Eye (tissue), 1 donor: ENCODE measurements at places on chromosomes 3 and 15.

- DNase-seq: peak; percentile 9
These were observed 36.9 kb upstream of the FILIP1L start for GRCh38 chr3:100151024-100151707.

- DNase-seq: no peak
These were observed 31.7 kb downstream of the GXYLT2 start for GRCh38 chr3:72919520-72919919.

DNA sequence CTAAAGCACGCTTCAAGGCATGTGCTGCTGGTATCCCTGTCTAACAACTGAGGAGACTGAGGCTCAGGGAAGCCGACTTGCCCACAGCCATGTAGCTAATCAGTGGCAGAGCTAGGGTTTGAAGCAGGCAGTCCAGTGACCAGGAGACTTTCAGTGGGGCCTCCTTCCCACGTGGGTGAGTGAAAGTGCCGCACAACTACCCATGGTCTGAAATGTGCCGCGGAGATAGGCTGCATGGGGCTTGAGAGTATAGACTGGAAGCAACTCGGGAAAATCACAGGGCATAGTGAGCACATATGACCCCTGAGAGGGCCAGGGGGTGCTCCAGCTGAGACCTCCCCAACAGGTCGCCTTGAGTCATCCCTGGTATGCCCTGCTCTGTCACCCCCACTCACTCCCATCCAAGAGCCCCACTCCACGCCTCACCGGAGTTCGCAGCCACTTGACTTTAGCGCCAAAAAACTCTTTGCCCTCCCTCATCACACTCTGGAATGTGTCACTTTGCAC is 19.1 kb downstream of the FAM174B start:
- no peak for DNase-seq

DNA sequence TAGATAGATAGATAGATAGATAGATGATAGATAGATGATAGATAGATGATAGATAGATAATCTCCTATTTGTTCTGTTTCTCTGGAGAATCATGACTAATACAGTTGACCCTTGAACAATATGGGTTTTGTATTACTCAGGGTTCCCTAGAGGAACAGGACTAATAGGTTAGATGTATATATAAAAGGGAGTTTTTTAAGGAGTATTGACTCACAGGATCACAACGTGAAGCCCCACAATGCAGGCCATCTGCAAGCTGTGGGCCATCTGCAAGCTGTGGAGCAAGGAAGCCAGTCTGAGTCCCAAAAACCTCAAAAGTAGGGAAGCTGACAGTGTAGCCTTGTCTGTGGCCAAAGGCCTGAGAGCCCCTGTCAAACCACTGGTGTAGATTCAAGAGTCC is 67.6 kb downstream of the PYDC2 start:
- DNase-seq: no peak

DNA sequence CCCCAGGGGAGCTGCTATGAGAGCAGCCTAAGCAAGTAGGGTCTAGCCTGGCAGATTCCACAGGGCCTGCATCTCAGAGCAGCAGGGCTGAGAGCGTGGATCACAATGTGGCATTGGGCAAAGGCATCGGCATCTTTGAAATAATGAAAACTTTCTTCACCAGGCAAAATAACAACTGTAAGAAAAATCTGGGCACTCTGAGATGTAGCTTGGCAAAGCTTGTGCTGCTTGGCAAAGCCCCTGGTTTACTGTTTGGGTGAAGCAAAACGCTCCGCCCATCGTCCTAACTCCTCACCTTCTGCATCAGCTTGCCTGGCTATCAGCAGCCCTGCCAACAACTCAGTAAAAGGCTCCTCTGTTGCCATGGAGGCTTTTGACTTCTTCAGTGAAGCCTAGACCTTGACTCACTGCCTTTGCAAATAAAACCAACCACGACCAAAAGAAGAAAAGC is 212.8 kb upstream of the EIF1B start:
- no peak for DNase-seq

DNA sequence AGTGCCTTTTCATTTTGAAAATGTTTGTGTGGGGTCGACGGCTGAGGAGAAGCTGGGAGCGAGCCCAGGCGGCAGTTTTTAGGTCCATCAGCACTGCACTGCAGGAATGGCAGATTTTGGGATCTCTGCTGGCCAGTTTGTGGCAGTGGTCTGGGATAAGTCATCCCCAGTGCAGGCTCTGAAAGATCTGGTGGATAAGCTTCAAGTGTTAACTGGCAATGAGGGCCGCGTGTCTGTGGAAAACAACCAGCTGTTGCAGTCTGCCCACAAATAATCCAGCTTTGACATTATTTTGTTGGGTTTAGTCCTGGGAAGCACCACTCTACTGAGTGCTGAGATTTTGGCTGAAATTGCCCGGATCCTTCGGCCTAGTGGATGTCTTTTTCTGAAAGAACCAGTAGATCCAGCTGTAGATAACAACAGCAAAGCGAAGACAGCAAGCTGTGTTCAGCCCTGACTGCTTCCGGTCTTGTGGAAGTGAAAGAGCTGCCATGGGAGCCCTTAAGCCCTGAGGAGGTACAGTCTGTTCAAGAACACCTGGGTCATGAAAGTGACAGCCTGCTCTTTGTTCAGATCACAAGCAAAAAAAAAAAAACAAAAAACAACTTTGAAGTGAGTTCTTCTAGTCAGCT is 13.1 kb upstream of the ANP32A start:
- DNase-seq: no peak

- peak; percentile 33 for DNase-seq
These were observed 91.9 kb upstream of the SNRPN start for GRCh38 chr15:24862726-24863521.

DNA sequence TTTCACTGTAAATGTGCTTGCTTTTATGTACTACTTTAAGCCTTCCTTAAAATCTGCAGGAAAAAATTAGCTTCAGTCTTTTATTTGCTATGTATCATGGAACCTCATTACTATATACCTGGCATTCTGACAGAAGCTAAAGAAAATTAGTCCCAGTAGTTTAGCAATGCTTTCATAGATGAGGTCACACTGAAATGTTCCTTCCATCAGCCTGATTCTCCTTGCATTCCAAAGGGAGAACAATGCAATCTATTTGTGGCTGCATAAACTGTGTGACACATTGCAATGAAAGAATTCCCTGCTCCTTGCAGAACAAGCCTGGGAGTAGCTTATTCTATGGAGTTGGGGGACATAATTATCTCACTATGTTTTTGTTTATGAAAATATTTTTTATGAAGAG is 691.5 kb upstream of the ARPP21 start:
- peak; percentile 75 for DNase-seq

DNA sequence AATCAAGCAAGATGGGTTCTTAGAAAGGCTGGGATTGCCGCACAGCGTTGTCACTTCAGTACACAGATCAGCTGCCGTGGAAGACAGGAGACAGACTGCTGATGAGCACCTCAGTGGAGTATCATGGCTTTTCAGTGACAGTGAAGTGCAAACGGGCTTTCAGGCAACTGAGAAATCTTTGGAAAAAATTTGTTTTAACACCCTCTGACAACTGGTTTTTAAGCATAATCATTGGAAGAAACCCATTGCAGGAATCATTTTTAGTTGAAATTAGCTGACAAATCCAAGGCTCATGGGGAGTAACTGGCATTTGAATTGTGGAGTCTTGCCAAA is 418.8 kb downstream of the OTOL1 start:
- peak; percentile 71 for DNase-seq
